Ureter (tissue), 1 donor: ENCODE measurements at places on chromosomes 1 and 21.

DNA sequence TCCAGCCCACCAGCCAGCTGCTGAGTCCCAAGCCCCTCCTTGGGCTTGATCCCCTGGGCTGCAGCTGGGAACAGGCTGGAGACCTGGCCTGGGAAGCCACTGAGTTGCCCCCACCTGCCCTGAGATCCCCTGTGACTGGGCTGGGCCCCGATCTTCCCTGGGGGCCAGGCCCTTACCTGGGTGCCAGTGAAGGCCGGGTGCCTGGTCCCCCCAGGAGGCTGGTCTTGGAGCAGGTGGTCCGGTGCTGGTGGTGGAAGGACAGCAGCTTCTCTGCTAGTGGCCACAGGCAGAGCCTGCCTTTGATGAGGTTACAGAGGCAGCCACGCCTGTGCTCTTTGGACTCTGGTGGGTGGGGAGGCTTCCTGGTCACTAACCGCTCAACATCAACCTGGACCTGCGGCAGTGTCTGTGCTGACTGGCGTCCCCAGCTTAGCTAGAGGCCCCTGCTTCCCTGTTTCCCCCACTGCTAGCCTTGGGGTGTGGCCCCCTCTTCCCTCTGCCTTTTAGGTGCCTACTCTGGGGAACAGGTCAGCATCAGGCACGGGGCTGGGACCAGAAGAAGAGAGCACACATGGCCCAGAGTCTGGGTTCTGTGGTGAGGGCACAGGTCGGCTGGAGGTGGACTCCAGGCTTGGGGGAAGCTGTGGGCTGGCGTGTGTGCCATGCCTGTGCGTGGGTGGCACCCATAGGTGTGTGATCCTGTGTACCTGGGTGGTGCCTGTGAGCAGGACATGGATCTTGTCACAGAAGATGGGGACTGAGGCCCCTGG is at the start of gene EPS8L3:
Gene EPS8L3 (minus strand): TSS at position 278 of the 770 bp plus-strand sequence. CDS start 2,174 bp downstream, outside the sequence.
- peak; percentile 41 for DNase-seq

DNA sequence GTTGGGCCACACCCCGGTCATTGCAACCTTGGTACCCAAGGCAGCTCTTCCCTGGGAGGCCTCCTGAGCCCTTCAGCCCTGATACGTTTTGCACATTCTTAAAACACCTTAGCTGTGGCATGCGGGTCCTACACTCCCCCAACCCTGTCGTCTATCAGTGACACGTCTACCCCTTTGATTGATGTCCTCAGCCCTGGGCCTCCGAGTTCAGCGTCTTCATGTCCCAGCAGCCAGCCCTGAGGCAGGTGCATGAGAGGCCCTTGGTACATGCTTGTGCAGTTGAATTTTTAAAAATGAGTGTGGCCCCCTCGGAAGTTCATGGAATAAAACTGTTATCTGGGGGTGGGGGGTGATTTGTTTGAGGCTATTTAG is 38.9 kb upstream of the ADARB1 start:
- no peak for DNase-seq

- no peak for DNase-seq
These were observed 276.8 kb upstream of the C1orf174 start for GRCh38 chr1:4176841-4177240.

DNA sequence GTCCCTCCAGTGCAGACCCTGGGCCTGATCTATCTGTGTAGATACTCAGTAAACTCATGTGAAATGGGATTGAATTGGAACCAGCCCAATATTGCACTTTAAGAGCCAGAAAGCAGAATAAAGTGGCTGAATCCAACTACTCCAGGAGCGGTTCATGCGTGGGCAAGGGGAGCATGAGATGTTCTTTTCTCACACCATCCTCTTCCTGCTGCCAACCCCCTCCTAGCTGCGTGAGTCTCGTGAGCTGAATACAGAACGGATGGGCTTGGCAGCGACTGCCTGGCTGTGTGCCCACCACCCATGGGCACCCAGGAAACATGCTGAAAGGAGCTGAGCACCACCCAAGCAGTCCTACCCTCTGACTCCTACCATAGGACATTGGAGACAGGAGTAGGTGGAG is 128.3 kb downstream of the ELAVL4 start:
- no peak for DNase-seq

- no peak for DNase-seq
These were observed 453.0 kb downstream of the NEGR1 start for GRCh38 chr1:71829346-71829745.
